H54 (cell line): ENCODE measurements at places on chromosomes 5 and 9.

DNA sequence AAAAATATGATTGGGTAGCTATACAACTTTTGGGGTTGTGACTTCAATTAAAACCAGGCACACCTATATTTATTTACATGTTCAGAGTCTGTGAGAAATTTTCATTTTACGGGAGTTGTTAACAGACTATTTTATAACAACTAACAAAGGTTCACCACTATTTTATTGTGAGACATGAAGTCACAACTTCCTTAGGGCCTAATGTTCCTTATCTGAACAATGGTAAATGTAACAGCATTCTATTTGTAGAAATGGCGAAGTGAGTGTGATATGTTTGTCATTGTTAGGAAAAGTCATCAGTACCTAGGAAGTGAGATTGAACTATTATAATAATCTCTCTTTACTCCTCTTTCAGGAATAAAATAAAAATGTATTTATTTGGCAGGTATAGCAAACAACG lies 67.4 kb downstream of the CSNK1G3 start:
- DNase-seq, result no peak

DNA sequence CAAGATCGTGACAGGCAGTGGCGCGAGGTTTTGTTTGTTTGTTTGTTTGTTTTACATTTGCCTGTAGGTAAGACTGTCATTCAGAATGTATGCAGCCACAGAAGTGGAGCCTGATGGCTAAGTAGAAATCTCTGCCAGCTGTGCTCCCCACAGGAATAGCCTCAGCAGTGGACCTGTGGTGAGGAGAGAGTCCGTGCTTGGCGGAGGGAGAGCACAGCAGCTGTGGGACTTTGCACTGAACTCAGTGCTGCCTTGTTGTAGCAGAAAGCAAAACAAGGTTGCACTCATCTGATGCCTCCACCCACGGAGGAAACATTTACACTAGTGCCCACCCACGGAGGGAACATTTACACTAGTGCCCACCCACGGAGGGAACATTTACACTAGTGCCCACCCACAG lies 4.4 kb upstream of the ZNF782 start:
- no peak for DNase-seq

GRCh38 chr5:71483355-71483754 lies 27.9 kb downstream of the BDP1 start:
- peak; percentile 18 for DNase-seq

DNA sequence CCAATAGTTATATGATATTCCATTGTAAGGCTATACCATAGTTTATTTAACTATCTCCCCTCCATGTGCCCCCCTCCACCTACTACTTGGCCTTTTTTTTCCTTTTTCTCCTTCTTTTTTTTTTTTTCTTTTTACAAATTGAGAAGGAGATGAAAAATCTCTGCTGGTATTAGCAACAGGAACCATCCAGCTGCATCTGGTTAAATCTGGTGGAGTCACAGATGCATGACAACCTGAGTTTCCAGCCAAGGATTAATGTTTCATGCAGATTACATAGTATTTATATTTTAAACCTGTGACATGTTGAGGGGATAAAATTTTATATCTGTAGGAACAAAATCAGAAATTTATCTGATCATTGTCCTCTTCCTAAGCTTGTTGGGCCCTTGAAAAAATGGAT lies 128.5 kb upstream of the IQGAP2 start:
- no peak for DNase-seq
